HT1080 (cell line): ENCODE measurements at places on chromosomes 1 and 21.
A peak's percentile ranks its signal among the peaks of the same experiment; 100 is the strongest.

DNA sequence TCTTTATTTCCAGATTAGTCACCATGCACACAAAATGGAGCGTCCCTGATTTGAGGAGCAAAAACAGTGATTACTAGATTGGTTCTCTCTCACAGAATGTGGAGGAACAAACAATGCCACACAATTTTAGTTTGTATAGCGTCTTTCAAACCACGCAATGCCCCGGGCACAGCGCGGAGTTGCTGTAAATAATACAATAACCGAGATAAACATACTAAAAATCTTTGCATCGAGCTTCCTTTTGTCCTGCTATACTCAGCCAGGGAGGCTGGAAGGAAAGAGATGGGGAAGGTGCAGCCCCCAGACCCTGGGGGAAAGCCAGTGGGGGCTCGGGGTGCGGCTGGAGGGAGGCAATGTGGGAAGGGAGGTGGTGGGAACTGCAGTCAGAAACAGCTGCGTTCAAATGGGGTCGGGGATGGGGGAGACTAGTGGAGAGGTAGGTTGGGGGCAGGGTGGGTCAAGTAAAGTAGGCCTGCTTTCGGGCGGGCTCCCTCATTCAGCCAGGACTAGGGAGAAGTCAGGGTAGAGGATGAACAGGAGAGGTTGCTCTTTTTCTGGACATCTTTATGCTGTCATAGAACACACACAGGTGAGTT lies 366.3 kb downstream of the RPS6KC1 start:
- DNase-seq = no peak

- no peak for DNase-seq
Observed at GRCh38 chr1:22127248-22127647, 15.6 kb downstream of the WNT4 start.

DNA sequence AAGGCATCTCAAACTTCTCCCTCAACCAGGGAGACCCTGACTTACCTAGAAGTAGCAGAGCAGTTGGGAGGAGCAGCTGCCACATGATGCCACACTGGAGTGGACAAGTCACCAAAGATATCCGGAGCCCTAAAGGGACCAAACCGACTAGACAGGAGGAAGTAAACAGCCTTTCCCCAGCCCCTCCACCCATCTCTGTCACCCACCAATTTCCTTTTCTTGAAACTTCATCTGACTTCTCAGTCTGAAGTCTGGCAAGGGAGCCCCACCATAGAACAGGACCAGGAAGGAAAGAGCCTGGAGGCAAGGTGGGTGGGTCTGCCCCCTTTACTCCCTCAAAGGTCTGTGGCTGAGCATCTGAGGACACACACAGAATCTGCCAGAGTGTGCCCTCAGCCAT lies at the start of gene FCGR3A:
TSS of gene FCGR3A (minus strand) at position 167 of the 400 bp plus-strand sequence. CDS start at position 85, 82 bp downstream.
- DNase-seq = no peak

GRCh38 chr1:235938709-235939479 lies 72.2 kb upstream of the LYST start:
- no peak for DNase-seq

DNA sequence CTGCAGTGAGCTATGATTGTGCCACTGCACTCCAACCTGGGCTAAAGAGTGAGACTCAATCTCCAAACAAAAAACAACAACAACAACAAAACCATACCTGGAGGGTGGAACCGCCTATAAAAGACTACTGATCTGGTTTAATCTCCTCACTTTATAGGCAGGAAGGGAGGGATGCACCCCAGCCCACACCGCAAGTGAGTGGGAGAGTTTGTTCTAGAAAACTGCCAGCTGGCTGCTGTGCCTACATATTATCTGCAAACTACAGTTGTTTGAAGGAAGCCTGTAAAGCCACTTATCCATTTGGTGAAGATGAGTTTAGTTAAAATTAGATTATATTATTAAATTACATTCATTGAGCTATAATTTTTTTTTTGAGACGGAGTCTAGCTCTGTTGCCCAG lies 9.1 kb upstream of the SRSF10 start:
- DNase-seq = no peak

GRCh38 chr1:244651956-244652622 lies 837 bp upstream of the DESI2 start:
- DNase-seq = no peak

GRCh38 chr1:194014014-194014413 lies 827.6 kb upstream of the B3GALT2 start:
- DNase-seq = no peak

DNA sequence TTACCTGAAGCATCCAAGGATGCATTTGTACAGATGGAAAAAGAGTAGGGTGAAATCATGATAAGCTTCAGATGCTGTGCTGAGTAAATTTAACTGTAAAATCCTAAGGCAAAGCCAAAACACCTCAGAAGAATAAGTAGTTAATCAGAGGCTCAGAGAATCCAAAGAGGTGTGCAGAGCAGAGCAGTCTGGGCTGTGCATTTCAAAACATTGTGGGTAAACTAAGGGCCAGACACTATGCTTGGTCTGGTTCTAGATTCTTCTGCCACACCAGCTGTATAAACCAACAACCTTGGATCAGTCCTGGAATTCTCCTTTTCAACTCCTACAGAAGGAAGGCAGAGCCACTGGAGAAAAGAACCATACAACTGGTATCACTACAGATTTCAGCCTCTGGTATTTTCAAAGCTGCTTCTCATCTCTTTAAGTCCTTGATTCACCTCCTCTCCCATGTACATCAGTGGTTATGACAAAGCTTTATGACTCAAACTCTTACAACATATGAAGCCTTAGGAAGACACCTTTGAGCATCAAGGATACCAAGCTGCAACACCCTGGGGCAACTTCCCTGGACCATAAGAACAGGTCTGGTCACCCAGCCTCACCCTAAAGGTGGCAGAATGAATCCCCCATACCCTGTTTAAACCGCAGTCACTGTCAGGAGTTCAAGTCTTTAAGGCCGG lies 11.6 kb upstream of the HIPK1 start:
- DNase-seq = peak; percentile 66

GRCh38 chr1:116478621-116479020 lies 92.2 kb downstream of the CD58 start:
- no peak for DNase-seq

GRCh38 chr1:82269431-82269830 lies 468.7 kb downstream of the ADGRL2 start:
- DNase-seq = peak; percentile 54

DNA sequence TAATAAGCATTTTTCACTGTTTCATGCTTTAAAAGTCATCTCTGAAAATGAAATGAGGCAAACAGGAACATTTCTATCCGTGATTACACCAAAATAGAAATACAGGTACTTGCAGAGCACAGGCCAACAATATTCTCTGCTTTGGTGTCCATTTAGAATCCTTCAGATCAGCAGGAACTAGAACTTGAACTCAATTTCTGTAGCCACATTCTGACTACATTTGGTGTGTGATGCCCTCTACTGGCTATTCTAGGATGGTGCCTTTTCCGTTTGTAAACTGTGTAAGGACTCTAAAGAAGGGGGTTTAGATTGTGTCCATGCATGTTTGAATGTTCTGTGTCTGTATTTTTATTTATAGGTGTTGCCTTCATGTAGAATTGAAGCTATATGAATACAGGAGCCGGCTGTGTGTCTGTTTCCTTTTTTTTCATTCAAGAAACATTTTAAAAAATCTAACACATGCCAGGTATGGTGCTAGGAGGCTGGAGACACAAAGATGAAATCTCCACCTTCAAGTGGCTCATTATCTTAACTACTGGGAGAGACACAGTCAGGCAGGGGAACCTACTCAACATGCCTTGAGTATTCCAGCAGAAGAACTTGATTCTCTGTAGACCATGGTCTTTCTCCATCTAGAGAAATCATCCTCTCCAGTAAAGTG lies 7.6 kb upstream of the ZNF326 start:
- DNase-seq = peak; percentile 62

- peak; percentile 89 for DNase-seq
Observed at GRCh38 chr1:27392096-27392777, at the start of gene GPR3. Gene GPR3, plus strand, starts transcription at chr1:27392622. Its CDS starts 1,177 bp downstream, at chr1:27393799.

DNA sequence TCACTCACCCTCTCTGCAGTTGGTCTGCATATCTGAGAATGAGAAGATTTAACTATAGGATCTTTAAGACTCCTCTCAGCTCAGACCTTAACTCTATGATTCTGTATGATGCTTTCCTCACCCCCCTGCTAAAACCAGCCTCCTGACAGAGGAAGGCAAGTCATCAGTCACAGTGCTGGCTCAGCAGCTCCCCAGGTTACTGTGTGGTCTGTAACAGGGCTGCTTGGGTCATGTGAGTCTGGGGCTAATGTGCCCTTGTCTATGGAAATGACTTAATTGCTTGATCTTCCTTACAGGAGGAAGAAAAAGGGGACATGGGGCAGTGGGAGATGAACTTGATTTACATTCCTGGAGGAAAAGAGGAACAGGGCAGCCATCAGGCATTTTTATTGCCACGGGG lies 625.6 kb downstream of the PTPRU start:
- DNase-seq = no peak

DNA sequence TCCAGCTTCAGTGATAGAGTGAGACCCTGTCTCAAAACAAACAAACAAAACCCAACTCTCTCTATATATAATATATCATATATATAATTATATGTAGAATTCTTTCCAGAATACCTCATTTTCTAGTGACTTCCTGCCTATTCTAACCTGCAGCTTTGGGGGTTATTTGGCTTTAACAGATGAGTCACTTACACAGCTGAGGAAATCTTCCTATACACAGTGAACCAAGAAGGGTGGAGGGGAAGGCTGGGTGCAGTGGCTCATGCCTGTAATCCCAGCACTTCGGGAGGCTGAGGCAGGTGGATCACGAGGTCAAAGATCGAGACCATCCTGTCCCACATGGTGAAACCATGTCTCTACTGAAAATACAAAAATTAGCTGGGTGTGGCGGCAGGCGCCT lies 9.2 kb downstream of the RAB29 start:
- DNase-seq = peak; percentile 63

DNA sequence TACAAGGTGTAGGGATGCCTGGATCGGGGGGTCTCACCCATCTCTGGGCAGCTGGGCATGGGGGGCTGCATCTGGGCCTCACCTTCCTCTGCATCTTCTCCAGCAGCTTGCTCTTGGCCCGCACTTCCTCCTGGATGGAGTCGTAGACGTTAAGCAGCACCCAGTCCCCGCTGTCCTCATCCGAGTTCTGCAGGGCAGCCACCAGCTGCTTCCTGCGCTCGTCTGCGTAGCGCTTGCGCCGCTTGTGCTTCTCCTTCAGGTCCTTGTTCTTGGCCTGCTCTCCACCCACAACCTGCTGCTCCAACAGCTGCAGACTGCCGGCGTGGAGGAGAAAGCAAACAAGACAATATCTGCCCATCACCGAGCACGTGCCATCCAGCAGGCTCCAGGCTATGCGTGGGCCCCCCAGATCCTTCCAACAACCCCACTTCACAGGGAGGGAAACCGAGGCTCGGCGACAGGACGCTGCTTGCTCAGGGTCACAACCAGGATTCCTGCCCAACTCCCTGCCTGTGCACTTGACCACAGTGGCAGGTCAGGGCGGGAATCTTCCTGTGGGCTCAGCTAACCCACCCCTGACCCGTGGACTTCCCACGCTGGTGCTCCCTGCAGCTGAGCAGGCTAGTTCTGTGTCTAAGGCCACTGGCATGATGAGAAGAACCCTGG lies 21.5 kb upstream of the DDOST start:
- no peak for DNase-seq

GRCh38 chr1:167706931-167707877 lies 14.6 kb upstream of the MPZL1 start:
- no peak for DNase-seq

DNA sequence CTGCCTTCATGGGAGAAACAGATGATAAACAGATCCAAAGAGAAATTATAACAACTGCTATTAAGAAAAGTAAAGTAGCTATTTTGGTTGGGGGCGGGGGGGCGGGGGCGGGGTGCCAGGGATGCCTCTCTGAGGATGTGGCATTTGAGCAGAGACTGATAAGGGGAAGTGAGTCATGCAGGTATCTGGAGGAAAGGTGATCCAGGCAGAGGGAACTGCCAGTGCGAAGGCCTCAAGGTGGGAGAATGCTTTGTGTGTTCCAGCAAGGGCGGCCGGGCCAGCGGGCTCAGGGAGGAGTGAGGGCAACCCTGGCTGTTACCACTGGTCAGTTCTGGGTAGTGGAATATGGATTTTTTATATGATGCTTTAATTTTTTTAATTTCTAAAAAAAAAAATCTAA lies 7.0 kb upstream of the TNFRSF1B start:
- no peak for DNase-seq

GRCh38 chr1:170064821-170065220 lies 9.7 kb downstream of the KIFAP3 start:
- DNase-seq = no peak

DNA sequence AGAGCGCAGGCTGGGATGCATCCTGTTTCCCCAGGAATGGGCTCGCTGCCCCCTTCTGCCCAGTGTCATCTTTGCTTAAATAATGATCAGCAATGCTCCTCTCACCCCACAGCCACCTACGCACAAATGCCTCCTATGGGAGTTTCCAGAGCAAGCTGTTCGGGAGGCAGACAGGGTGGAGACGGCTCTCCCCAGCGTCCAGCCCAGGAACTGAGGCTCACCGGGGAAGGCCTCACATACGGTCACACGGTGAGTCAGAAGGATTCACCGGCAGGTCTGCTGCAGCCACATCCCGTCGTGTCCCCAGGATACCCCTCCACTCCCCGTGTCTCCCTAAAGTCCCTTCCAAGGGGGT lies 40.3 kb upstream of the RUNX3 start:
- DNase-seq = peak; percentile 84

DNA sequence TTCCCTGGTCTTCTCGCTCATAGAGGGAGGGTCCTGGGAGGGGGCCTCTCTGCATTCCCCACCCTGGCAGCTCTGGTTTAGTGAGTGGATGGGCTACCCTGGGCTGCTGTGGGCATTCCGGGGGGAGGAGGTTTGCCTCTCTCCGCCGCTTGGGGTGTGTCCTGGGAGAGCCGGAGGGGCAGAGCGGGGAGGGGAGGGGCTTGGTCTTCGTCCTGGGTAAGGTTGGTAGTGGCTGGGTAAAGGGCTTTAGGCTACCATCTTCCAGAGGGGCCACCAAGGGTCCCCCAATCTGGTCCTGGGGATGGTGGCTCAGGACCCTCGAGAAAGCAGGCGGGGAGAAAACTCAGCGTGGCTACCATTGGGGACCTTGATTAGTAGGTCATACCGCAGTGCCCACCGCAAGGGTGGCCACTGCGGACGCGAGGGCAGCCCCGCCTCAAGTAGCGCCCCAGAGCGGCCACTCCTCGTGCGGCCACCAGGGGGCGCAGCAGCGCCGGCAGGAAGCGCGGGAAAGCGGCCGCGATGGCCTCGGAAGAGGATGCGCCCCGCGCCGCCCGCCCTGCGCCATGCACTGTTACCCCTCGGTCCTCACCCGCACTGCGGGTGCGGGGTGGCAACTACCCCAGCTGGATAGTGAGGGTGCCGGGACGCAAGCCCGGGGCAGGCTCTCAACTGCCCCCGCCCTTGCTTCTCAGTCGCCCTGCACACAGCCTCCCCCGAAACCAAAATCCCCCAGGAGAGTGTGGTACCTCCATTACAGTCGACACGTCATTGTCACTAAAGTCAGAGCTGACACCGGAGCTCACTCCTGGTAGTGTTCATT lies 44.1 kb upstream of the SLC25A33 start:
- peak; percentile 20 for DNase-seq

- no peak for DNase-seq
Observed at GRCh38 chr1:30524840-30525617, 198.4 kb downstream of the MATN1 start.

GRCh38 chr1:244836584-244836983 lies 1.1 kb downstream of the COX20 start:
- no peak for DNase-seq
